ENCODE measurements at places on chromosomes 2 and 18. TPM values are rescaled to one million over a fixed set of nuclear protein-coding genes. Genes with fewer than 3 reads are reported as not detected.

- DNase-seq, result no peak
Observed at GRCh38 chr2:55355451-55355850, 64.2 kb downstream of the CCDC88A start.

Gene DYNAP
- total RNA-seq, result not detected

DNA sequence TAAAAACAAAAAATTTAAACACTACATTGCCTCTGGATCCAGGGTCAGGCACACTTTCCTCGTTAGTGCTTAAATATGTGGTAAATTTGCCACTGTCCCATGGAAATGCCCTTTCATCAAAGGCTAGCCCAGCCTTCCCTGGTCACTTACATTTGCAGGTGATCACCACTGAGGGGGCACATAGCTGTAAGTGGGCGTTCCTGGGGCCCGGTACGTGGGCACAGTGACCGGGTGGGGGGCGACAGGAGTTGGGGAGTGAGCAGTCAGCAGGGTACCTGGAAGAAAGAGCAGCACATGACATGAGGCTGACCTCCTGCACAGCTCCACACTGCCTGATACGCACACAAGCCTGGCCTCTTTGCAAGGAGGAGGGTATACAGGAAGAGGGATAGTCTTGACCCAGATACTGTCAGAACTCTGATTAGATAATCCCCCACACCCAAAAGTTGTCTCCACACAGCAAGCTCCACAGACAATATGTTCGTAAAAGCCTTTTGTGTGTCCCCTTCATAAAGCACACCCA lies 40.5 kb downstream of the FAM168B start:
- DNase-seq, result no peak

DNA sequence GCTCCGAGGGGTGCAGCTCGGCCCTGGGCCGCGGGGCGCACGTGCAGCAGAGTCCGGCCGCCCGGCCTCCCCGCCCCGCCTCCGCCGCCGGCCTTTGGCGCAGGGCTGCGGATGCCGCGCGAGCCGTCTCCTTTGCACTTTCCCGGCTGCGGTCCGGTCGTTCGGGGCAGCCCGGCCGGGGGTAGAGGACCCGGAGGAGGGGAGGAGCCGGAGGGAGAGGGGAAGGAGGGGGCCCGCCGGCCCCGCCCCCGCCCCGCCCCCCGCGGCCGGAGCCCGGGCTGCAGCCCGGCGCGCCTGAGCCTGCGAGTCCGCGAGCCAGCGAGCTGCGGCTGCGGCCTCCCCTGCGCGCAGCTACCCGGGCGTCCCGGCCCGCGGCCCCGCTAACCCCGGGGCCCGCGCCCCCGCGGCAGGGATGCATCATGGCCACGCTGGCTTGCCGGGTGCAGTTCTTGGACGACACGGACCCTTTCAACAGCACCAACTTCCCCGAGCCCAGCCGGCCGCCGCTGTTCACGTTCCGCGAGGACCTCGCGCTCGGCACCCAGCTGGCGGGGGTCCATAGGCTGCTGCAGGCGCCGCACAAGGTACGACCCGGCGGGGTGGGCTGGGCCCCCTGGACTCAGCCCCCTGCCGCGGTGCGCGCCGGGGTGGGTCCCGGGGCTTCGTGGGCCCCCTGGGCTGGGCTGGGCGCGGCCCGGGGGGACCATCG lies at the start of gene FHOD3:
FHOD3 (plus strand) TSS at position 297 of the 709 bp plus-strand sequence; CDS start at position 420, 123 bp downstream.
- peak; percentile 70 for DNase-seq

DNA sequence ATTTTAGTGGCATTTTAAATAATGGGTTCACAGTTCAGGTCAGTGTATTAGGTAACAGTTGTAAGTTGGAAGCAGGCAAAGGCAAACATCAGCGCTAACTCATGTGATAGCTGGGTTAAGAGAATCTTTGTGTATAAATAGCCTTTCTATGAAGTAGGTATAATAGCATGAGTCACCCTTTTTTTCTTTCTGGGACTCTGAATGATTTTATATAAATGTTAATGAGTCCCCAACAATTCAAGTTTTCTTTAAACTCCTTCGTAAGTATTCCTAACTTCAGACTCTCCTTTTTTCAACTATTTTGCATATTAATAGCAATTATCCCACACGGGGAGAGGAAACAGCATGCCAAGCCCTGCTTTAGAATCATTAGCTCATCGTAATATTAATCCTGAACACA lies 384.3 kb downstream of the PIK3C3 start:
- DNase-seq, result no peak

Gene CABYR
- total RNA-seq, result 0.64 TPM

Measured in LHCN-M2 (cell line).